ENCODE measurements at places on chromosomes 3 and 15.

DNA sequence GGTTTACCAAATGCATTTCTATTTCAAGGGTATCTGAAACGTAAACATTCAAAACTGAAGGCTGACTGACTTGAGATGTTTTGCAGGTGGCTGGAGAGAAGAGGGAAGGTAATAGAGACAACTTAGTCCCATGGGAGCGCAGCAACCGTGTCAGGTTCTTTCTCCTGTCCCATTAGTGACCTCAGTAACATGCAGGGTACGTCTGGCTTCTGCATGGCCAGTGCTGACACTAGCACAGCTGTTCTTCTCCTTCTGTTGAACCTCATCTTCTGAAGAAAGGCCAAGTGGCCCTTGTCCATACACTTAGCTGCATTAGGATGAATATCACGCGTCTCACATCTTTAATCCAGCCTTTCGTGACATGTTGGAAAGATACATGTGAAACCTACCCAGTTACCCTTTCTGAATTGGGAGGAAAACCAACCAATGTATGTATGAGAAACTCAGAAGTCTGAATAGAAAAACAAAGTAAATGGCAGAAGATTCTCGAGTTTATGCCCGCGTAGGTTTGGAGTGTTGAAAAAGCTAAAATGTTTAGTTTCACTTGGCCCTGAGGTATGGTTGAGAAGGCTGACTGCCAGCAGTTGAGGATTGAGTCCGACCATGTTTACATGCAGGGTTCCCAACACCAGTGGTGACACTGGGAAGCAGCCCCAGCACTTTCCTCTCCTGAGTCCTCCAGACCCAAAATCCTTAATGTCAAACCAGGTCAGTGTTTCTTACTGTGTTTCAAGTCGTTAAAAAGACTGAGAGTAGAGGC is 10.3 kb downstream of the NCBP2 start:
- no peak for DNase-seq

- DNase-seq, result no peak
These were observed 304.5 kb downstream of the RBMS3 start for GRCh38 chr3:29585368-29585767.

DNA sequence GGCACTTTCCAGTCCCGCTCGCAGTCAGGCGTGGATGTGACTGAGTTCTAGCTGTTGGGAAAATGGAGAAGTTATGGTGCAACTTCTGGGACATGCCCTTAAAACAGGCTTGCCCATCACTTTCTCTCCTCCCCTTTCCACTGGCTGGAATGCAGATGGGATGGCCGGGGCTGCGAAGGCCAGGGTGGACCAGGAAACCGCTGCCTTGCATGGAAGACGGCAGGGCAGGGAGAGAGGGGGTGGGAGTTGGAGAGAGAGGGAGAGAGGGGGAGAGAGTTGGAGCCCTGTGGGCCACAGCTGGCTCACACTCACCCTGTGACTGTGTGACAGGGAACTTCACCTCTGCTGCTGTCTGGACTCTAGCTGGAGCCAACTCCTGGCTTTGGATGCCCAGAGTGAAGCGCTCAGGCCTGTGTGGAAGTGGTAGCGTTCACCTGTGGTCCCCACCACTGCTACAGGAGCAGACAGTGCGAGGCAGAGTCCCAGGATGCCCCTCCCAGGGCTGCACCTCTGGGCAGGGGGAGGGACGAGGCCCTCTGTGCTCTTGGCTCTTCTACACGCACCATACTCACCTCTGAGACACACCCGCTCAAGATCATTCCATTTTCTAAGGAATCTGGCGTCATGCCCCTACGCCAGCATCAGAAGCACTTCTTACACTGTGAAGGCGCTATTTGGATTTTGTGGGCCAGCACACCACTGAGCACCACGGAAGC is 36.6 kb downstream of the KLHL25 start:
- no peak for DNase-seq

DNA sequence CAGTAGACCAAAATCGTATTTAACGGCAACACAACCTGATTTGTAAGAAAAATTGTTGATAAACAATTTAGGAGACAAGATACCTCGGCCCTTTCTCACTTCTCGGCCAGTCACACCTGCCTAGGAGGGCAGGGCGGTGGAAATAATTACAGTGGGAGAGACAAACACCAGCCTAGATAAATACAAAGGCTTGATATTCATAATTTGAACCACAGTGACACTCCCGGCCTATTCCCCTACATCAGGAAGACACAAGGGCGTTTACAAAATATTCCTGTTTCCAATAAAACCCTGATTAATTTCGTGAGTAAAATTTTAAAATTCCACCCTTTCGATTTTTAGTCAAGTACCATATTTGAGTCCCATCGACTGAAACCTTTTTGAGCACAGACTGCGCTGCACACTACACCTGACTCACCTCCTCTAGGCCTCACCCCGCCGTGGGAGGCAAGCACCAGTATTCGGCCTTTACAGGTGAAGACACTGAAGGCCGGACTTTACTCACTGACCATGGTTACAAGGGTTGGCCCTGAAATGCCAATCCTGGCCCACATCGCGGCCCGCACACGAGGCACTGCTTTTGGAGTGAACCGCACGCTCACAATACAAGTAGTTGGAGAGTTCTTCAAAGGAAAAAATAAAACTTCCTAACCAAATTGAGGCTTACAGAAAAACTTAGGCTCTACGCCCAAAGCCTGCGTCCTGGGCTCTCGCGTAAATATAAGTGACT is 794 bp downstream of the ARPP19 start:
- DNase-seq, result peak; percentile 35

DNA sequence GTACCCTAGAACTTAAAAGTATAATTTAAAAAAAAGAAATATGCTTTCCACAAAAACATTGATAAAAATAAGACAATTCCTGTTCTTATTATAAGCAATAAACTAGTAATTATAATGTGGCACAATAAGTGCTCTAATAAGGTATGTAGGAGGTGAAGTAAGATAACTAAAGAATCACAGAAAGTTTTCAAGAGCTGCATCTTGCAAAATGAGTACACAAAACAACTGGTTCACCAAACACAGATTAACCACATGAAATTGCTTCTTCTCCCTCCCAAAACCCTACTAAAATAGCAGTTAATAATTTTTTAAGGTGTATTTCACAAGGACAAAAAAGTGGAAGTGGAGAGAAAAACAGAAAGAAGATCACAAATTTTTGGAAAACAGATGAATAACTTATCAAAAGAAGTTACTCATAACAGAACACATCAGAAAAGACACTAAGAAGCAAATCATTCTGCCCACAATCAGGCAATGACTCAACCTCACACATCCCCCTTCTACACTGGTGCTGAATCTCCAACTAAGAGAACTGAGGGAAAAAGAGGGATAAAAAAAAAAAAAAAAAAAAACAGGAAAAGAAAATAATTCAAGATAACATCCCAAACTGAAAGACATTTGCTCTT is 64.2 kb downstream of the TBC1D5 start:
- peak; percentile 73 for DNase-seq

GRCh38 chr3:146781059-146781458 is 175.9 kb upstream of the PLSCR5 start:
- peak; percentile 5 for DNase-seq

GRCh38 chr3:77189684-77190083 is 149.8 kb downstream of the ROBO2 start:
- no peak for DNase-seq

GRCh38 chr3:20810555-20810954 is 624.5 kb upstream of the SGO1 start:
- DNase-seq, result no peak

DNA sequence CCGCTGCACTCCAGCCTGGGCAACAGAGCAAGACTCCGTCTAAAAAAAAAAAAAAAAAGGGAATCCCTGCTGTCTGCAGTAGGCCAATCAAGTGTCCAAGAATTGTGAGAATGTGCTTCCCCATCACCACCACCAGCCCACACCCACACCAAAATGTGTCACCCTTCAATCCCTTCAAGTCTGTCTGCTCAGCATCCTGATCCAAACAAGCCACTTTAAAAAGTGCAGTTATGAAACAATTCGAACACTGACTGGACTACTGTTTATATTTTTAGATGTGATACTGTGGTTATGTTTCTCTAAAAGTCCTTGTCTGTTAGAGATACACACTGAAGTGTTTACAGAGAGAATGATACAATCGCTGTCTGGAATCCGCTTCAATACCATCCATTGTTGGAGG is 78.1 kb upstream of the CGNL1 start:
- DNase-seq, result no peak

DNA sequence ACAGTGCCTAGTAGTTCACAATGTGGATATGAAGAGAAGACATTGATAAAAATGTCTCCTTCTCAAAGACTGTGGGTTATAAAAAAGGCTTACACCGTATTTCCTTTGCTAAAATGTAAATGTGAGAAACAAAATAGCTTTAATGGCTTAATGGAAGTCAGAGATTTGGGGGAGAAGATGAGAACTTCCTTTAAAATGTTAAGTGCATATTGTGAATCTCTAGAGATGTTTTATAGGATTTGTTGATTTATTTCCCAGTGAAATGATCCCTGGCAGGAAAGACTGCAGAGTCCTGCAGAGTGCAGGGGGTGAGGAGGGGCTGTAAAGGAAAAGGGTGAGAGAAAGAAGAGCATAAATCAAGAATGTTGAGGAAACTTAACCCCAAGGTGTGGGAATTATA is 305.1 kb downstream of the GAP43 start:
- no peak for DNase-seq

- DNase-seq, result no peak
These were observed 5.4 kb downstream of the TARS3 start for GRCh38 chr15:101718896-101719295.

DNA sequence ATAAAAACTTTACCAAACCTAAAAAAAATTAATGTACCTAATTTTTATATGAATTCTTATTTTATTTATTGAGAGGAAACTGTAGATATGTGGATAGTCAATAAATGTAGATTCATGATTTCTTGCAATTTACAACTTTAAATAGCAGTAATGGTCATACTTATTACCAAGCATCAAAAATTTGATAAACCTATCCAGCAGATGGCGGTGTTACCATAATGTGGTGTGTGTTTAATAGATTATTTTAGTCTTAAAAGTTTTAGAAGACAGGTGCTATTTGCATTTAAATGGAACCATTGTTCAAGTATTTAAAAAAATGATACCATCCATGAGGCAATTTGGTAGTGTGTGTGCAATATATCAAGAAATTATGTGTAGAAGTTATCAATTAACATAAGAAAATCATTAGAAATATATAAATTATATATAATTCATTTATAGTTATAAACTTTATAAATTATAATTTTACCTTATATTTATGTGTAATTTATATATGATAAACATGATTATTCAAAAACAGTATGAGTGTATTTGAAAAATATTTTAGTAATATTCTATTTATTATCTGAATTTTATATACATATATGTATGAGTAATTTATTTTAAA is 176.0 kb upstream of the BCHE start:
- DNase-seq, result peak; percentile 50

GRCh38 chr3:178137206-178137605 is 399.0 kb upstream of the KCNMB2 start:
- no peak for DNase-seq

DNA sequence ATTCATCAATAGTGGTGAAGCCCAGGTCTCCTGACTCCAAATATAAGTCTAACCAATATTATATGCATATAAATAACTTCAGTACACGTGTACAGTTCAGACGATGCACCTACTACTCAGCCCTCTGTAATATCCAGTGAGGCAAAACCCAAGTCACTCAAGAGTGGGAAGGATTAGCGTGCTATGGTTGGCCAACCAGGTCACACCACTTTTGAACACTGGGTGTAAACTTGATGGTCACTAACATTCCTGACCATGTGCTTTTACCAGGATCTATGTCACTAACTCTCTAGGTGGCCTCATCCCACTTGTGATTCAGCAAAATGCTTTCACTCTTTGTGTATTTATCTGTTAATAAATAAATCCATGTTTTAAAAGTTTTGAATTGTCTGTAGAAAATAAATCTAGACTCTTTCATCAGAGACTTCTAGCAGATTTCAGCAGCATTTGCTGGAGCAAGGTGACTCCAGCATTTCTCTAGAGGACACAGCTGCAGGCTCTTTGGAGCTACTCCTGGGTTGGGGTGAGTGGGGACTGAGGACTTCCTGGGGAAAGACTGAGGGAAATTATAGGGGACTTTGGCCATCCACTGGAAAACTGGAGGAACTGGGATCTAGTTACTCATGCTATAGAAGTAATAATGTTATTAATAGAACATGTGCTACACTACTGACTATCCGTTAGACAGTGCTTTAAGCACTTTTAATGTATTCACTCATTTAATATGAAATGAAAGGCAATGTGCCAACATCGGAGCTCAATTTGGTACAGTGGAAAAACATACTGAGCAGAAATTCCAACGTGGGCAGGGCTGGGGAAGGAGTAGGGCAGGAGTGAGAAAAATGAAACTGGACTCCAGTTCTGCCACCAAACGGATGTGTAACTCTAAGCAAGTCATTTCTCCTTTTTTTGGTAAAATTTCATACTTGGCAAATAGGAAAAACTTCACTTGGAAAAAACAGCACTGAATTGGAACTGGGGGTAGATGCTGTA is 97.9 kb downstream of the RORA start:
- peak; percentile 5 for DNase-seq

GRCh38 chr15:98583771-98584430 is 64.4 kb upstream of the IGF1R start:
- no peak for DNase-seq

- peak; percentile 93 for DNase-seq
These were observed at the start of gene ABHD5 for GRCh38 chr3:43690400-43691119. ABHD5 (plus strand) TSS chr3:43690938; CDS start chr3:43690993, 55 bp downstream.

- no peak for DNase-seq
These were observed 66.0 kb downstream of the ASB7 start for GRCh38 chr15:100668348-100668745.

DNA sequence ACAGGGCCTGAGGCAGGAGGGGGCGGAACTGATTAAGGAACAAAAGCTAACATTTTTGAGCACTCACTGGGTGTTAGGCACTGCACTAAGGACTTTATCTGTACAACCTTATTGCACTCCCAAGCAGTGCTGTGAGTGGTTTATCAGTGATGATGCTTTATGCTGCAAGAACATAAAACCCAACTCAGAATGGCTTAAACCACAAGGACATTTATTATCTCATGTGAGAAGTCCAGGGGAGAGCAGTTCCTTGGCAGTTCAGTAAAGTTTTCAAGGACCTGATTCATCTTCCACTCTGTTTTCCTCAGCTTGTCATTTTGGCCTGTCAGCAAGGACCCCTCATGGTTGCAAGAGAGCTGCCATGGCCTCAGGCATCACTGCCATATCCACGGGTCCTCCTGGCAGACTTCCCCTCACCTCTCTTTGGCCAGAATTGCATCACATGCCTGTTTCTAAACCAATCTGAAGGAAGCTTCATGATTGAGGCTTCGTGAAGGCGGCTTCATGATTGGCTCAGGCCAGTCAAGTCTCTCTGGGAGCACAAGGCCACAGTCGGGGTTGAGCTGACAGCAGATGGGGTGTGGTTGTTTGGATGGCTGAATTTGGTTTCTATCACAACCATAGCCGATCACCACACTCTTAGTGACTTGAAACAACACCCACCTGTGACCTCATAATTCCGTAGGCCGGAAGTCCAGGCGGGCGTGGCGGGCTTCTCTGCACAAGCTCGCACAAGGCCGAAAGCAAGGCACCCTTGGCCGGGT is 15.8 kb downstream of the EFCC1 start:
- DNase-seq, result no peak

GRCh38 chr3:48478626-48479555 is 25.1 kb downstream of the SHISA5 start:
- DNase-seq, result no peak
